GM18507 (cell line): ENCODE measurements at places on chromosomes 7 and 10.

DNA sequence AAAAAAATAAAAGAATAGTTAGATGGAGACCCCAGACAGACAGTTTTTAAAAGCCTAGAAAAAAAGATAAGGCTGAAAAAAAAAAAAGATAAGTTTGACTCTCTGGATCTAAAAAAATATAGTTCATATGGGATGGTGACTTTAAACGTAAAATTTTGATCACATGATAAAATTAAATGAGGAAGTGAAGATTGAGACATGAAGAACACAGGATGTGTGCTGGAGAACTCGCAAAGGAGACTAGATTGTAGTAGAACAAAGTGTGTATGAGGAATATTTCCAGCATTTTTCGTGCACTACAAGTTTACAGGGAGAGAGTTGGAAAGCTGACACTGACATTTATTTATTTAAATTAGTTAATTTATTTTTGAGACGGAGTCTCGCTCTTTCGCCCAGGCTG is 286.4 kb downstream of the PRPF18 start:
- DNase-seq: no peak

DNA sequence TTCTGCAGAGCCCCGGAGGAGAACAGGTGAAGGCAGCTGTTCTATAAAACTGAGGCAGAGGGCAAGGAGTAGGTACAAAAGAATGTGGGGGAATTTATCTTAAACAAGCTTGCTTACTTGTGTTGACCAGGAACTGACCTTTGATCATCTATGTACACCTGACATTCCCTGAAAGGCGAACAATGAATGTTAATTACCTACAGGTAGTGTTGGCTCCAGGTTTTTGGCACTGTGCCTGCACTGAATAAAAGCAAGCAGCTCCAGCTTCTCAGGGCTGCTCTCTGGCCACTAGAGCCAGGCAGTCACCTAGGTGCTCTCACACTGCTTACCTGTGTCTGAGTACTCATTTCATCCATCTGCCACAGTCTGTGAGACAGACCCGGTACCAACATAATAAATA is 87.0 kb downstream of the RAPGEF5 start:
- no peak for DNase-seq

DNA sequence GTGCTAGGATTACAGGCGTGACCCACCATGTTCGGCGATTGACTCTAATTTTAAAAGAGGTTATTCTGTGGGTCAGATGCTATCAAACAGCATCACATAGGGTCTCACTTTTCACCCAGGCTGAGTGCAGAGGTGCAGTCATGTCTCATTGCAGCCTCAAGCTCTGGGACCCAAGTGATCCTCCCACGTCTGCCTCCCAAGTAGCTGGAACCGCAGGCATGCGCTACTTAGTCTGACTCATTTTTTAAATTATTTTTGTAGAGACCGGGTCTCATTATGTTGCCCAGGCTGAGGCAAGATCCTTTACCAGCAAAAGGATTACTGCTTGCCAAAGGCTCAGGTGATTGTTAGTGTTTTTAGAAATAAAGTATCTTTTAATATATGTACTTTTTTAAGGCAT is 42.9 kb upstream of the STOX1 start:
- DNase-seq: no peak

DNA sequence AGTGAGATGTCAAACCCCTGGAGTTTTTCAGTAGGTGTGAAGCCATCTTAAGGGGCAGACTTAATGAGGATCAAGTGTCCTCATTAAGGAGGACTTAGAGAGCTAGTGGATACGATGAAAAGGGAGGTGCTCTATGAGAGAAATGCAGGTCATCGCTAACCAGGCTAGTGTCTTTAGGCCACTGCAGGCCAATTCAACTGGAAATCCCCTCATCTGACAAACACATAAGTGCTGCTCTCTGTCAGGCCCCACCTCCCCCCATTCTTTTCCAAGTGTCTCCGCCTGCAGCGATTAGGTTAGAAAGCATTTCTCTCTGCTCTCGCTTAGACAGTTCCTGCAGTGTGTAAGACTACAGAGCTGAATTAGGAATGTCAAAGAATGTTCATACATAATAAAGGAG is 33.7 kb downstream of the RBM28 start:
- no peak for DNase-seq

GRCh38 chr7:129642871-129643549 is 31.5 kb downstream of the NRF1 start:
- no peak for DNase-seq

GRCh38 chr10:7428673-7429350 is 18.0 kb upstream of the SFMBT2 start:
- no peak for DNase-seq

GRCh38 chr7:108067844-108068243 is 62.3 kb downstream of the LAMB4 start:
- no peak for DNase-seq

DNA sequence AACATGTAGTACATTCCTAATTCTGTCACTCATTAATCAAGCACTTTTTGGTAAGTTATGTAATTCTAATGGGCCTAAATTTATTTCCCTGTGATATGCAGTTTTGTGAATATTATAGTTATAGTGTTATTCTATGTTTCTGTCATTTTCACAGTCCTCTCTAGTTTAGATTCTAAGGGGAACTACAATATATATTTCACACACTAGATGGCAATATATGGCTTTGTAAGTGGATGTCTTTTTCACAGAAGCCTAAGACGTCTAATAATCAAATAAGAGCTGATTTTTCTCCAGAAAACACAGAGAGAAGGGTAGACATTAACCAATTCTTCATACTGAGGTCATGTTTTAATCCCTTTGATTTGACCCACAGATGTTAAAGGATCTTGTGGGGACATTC is 18.0 kb downstream of the RNLS start:
- peak; percentile 17 for DNase-seq

- DNase-seq: no peak
Observed at GRCh38 chr10:132993271-132994184, 51.2 kb upstream of the CFAP46 start.

GRCh38 chr7:138254444-138254843 is 178.2 kb downstream of the AKR1D1 start:
- DNase-seq: no peak

- DNase-seq: no peak
Observed at GRCh38 chr7:45118292-45118691, 6.8 kb upstream of the TBRG4 start.

GRCh38 chr7:14995774-14996173 is 93.2 kb upstream of the DGKB start:
- DNase-seq: no peak

DNA sequence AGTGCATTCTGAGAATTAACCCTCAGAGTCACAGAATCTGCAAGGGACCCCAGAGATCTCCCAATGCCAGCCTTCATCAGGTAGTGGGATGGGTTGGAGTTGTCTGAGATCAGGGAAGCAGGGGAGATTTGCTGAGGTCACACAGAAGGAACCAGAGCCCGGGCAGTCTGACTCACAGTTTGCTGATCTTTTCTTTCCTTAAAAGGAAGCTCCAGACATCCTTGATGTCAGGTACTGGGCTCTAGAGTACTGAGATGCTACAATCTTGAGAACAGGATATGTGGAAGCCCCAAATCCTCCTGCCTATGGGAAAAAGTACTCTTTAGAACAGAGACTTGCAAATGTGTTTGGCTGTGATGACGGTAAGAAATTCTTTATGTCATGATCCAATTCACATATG is 706 bp downstream of the TBATA start:
- DNase-seq: no peak

DNA sequence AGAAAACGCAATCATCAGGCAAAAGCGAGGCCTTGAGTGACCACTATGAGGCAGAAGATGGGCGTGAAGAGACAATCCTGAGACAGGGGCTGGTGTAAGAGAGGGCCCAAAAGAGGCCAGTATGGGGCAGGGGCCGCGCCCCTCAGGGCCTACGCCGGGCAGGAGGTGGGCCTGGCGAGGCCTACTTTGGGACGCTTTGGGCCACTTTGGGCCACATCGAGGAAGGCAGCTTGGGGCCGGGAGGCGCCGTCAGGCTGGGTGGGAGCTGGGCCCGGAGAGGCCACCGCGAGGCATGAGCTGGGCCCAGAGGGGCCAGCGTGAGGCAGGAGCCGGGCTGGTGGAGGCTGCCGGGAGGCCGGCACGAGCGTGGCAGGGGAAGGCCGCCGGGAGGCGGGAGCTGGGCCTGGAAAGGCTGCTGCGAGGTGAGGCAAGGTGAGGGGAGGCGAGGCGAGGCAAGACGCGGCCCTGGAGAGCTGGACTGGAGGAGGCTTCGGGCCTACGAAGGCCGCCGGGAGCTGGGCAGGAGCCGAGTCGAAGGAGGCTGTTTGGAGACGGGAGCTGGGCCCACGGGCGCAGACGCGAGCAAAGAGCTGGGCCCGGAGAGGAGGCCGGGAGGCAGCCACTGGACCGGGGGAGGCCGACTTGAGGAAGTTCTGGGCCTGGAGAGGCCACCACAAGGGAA is 171.3 kb downstream of the TPST1 start:
- no peak for DNase-seq

DNA sequence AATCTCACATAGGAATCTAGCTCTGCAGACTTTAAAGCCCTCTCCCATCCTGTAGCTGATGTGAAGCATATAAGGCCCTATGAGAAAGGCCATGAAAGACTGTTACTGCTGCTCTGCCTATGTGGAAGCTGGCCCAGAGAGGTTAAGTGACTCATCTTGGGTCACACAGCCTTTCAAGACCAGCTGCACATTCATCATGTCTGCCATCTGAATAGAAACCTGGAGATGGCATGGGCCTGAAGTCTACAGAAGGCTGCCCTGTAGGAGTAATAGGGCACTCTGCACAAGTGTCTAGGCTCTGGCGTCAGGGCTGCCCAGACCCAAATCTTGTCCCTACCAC is 59.4 kb upstream of the COL13A1 start:
- DNase-seq: no peak

- no peak for DNase-seq
Observed at GRCh38 chr10:126504761-126505112, 116.5 kb upstream of the ADAM12 start.

DNA sequence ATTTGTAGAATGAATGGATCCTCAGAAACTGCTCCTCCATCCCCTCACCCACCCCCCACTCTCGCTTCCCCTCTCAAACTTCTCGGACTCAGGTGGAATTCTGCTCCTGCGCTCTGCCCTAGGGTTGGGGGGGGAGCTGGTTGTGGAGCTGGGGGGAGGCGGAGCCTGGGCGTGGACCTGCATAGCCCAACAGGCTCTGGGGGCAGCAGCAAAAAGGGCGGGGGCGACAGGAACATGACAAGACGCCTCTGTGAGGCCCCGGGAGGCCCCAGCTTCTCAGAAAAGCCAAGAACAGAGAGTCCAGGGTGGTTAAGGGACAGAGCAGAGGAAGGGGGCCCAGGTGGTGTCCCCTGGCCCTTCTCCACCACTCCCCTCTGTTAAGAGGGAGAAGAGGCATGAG is 3.5 kb downstream of the TSC22D4 start:
- no peak for DNase-seq

DNA sequence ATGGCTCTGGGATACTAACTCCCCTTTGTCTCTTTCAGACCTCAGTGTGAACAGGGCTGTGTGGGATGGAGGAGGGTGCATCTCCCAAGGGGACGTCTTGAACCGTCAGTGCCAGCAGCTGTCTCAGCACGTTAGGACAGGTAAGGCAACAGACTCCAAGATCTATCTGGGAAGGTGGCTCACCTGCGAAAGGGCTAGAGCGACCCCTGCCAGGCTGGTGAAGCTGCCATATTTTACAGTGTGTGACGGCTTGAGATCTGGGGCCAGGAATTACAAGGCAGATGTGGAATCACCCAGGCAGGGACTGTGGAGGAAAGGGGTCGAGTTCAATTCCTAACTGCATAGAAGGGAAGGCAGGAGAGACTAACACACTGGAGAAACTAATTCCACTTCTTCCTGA is 11.2 kb downstream of the MUC17 start:
- DNase-seq: no peak

GRCh38 chr7:137343281-137343841 is at the start of gene PTN:
Gene PTN, minus strand, starts transcription at chr7:137343733. Its CDS starts 88,760 bp downstream, at chr7:137254973.
- no peak for DNase-seq
